Activated naive CD4-positive, alpha-beta T cell treated with anti-CD3 and anti-CD28 coated beads, Interleukin-2, amount 50 U/mL, for 72 hours (primary cell): ENCODE measurements at places on chromosomes 12 and 14. TPM values are rescaled to one million over a fixed set of nuclear protein-coding genes. Genes with fewer than 3 reads are reported as not detected.

The RNASE4 gene
- total RNA-seq = 0.23 TPM

The FOXN4 gene
- total RNA-seq = not detected

- DNase-seq = no peak
Measured at GRCh38 chr12:58906917-58907316, 13.4 kb downstream of the LRIG3 start.

The GARIN6 gene
- not detected for total RNA-seq

GRCh38 chr12:49922349-49923034 is 18.8 kb upstream of the FAIM2 start:
- no peak for DNase-seq

The FBLN5 gene
- 2.7 TPM for total RNA-seq

The DYNLL1 gene
- total RNA-seq = 157 TPM
